LNCaP clone FGC (cell line): ENCODE measurements at places on chromosomes 16 and 17.

GRCh38 chr17:27671591-27671910, 40.6 kb downstream of the LGALS9 start:
- no peak for DNase-seq

GRCh38 chr17:50299776-50300175, 25.5 kb downstream of the TMEM92 start:
- no peak for DNase-seq

- no peak for DNase-seq
These were observed 3.0 kb upstream of the BIRC5 start for GRCh38 chr17:78211032-78211431.

GRCh38 chr17:31048780-31049179, 46.0 kb upstream of the NF1 start:
- no peak for DNase-seq

DNA sequence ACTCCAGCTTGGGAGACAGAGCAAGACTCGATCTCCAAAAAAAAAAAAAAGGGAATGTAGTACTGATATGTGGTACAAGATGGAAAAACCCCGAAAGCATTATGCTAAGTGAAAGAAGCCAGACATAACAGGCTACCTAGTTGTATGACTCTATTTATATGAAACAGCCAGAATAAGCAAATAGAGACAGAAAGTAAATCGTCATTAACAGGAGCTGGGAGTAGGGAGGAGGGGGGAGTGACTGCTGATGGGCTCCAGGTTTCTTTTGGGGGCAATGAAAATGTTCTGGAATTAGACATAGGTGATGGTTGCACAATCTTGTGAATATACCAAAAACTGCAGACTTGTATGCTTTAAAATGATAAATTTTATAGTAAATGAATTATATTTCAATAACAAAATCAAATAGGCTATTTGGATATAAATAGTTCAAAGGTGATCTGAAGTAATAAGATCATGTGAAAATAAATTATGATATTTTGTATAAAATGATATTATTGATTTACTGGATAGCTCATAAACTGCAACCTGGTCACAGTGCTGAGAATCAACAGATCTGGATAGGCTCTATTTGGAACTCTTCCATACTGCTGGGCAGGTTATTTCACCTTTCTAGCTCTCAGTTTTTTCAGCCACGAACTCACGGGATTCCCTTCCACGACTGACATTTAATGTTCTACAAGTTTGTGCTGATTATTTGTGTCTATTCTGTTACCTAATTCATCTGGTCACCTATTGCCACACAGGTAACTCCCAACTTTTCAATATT, 27.1 kb downstream of the ZNF652 start:
- DNase-seq = no peak

GRCh38 chr17:80722661-80723060, 178.0 kb downstream of the RPTOR start:
- no peak for DNase-seq

- DNase-seq = no peak
These were observed 2.2 kb downstream of the ACBD4 start for GRCh38 chr17:45137561-45138305.
